ENCODE measurements at places on chromosomes 13 and 19. TPM values are rescaled to one million over a fixed set of nuclear protein-coding genes. Genes with fewer than 3 reads are reported as not detected.

The KLC3 gene
- total RNA-seq, result 0.25 TPM

DNA sequence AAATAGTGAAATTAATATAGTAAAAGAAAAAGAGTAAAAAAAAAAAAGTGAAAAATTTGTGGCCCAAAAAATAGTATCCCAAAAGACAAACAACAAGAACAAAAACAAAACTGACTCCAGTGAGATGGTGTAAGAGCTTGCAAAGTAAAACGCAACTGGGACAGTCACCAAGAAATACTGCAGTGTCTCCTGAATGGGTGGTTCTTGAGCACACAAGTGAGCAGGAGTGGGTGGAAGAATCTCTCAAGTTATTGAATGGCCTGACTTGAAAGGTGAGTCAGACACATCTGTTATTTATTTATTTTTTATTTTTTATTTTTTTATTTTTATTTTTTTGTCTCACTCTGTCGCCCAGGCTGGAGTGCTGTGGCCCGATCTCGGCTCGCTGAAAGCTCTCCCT is 1.9 kb downstream of the ZNF493 start:
- no peak for DNase-seq

- no peak for DNase-seq
Measured at GRCh38 chr19:17803264-17803896, 8.4 kb downstream of the B3GNT3 start.

DNA sequence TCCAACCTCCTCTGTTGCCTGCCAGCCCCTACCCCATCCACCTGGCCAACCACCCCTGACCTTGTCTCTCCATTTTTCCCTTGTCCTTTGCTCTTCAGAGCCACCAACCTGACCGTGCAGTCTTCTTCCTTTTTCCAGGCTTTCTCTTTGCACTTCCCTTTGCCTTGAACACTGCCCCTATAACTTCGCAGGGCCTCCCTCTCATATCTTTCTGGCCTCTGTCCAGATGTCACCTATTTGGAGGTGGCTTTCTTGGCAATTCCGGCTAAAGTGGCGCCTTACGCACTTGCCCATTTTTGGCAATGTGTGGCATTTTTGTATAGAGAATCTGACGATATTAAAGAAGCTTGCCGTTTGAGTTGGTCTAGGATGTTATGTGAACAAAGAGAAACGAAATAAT is 844 bp downstream of the ZNF543 start:
- DNase-seq, result no peak

DNA sequence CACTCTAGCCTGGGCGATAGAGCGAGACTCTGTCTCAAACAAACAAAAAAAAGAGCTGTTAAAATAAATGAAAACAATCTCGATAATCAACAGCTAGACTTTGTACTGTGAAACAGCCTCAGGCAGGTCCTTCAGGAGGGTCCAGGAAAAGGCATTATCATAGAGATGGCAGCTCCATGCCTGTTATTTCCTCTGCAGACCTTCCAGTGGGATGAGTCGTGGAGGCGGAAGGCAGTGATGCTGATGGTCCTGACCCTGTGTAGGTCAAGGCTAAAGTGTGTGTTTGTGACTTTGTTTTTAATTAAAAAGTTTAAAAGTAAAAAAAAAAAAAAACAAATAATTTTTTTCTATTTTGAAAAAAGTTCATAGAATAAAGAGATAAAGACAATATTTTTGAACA is 117.4 kb downstream of the TNFRSF19 start:
- no peak for DNase-seq

DNA sequence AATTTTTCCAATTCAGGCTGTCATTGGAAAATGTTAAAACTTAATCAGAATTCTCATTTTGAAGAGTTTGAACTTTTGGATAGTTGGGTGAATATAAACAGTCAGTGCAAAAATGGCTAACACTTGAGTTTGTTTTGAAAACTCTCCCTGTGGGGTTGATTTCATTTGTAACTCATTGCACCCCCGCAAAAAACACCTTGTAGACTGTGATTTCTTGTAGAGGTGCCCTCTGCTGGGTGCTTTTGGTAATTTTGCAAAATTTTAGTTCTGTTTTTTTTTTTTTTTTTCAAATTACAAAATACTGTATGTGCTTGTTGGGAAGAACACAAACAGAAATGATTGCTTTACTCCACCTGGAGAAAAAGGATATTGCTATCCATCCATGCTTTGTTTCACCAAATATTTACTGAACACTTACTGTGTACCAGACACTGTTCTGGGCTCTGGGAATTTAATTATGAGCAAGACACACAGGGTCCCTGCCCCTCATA is 28.2 kb upstream of the GPI start:
- no peak for DNase-seq

DNA sequence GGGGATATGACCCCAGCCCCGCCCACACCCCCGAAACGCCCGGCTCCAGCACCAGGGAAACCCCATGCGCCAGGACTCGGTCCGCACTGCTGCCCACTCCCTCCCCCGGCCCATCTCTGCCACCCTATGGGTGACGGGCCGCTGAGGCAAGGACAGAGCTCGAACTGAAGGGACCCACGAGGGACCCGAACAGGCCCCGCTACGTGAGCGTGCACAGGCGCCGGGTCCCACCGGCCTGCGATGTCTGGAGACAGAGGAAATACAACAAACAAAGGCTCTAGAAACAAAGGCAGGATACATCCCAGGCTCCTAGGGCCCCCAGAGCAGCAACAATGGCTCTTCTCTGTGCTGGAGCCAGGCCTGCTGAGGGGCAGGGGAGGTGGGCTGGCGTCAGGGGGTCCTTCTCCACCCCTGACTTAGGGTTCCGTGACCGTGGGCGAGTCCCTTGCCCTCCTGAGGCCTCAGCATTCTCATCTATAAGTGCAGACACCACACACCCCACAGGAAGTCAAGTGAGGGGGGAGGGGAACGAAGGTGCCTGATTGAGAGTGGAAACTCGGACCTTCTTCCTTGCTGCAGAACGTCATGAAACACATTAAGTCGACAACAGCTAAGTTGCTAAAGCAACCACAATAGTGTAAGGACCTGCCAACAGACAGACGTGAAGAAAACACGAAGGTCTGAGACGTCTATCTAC is 3.1 kb downstream of the ABHD17A start:
- DNase-seq, result peak; percentile 62

- no peak for DNase-seq
Measured at GRCh38 chr13:77611068-77611467, 75.6 kb downstream of the SCEL start.

The CPT1C gene
- 9.6 TPM for total RNA-seq

DNA sequence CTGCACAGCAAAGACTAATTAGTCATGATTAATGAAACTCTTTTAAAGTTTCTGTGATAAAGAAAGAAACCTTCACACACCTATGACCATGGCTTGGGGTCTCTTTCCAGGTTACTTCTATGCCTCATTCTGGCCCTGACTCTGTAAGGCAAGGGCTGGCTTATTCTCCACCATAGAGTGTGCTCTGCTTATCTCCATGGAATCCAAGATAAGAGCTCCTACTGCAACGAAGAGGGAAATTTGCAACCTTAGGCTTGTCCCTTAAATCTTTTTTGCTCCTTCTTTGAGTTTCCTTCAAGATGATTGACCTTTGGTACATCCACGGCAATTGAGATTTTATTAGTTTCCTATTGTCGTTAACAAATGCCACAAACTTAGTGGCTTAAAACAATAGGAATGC is 239.9 kb downstream of the SPRY2 start:
- DNase-seq, result no peak

The FCER2 gene
- total RNA-seq, result not detected

GRCh38 chr13:23074075-23074828 is 106.5 kb upstream of the SGCG start:
- DNase-seq, result no peak

DNA sequence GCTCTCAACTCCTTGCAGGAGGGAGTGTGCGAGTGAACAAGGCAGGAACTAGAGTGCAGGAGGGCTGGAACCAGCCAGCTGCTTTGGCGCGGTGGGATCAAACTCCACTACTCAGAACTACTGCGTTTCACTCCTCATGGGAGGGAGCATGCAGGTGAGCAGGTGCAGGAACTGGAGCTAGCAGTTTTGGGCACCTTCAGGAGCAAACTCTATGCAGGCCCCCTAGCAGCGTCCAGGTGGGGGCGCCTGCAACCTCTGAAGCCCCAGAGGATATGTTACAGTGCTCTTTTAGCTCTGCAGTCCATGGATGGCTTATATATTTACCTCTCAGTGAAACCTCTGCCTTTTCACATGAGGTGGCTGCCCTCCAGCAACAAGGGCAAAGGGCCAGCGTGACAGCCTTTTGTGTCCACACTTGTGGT is 1303.4 kb downstream of the PCDH9 start:
- peak; percentile 16 for DNase-seq
